Stimulated activated naive CD4-positive, alpha-beta T cell treated with Interleukin-2 at 50 U/mL for 16 hours (primary cell): ENCODE measurements at places on chromosomes 16 and 17.

- no peak for DNase-seq
Measured at GRCh38 chr17:70137451-70138230, 31.7 kb upstream of the KCNJ2 start.

DNA sequence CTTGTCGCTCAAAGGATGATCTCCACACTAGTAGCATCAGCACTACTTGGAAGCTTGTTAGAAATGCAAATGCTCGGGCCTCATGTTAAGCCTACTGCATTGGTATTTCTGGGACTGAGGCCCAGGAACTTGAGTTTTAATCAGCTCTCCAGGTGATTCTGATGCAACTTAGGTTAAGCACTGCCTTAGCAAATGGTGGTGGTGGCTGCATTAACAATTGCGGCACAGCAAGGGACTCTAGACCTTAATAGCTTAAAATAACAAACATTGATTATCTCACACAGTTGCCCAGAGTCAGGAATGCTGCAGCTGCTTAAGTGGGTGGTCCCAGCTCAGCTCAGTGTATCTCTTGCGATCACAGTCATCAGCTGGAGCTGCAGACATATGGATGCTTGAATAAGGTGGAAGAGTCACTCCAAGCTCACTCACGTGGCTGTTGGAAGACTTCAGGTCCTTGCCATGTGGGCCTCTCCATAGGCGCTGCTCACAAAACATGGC lies 25.8 kb downstream of the HS3ST3A1 start:
- DNase-seq: no peak

DNA sequence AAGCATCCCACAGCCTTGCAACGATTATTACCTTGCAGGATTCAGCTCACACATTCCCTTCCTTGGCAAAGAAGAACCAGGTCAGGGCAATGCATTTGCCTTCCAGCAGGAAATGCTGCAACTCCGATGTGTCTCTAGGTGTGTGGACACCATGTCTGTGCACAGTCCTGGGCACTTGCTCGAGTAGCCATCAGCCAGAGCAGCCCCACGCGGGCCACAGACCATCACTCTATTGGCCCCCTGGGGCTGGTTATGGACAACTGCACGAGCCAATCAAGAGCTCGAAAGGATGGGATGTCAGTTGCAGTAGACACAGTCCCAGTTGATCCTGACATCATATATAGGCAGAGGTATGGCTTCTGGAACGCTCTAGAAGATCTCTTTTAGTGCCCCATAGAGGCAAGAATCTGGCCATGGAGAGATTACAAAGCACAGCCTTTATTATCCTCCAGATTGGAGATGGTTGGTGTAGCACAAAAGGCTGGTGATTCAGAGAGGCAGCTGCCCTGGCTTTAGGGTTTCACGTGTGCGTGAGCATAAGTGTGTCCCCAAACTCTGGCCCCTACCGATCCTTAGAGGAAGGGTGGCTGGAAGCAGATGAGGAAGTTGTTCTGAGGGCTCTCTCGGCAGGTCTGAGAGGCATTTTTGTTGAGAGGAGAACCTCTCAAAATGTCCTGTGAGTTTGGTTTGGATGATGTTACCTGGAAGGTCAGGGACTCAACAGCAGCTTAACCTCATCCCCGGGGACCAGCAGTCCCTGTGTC lies 403.8 kb downstream of the SEC14L1 start:
- DNase-seq: no peak

DNA sequence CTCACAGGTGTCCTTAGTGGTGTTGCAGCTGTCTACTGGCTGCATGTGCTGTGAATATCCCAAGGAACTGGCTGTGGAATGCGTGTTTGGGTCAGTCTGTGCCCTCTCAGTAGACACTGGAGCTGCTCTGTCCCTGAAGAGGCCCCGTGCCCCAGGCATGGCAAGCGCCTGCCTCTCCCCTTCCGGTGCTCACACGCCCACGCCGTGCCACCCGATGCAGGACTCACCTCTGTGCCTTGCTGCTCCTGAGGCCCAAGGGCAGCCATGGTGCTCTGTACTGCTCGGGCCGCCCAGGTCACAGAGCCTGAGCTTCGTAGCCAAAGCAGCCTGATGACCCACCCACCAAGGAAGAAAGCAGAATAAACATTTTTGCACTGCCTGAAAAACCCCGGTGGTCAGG lies 10.0 kb downstream of the RGS11 start:
- peak; percentile 10 for DNase-seq

DNA sequence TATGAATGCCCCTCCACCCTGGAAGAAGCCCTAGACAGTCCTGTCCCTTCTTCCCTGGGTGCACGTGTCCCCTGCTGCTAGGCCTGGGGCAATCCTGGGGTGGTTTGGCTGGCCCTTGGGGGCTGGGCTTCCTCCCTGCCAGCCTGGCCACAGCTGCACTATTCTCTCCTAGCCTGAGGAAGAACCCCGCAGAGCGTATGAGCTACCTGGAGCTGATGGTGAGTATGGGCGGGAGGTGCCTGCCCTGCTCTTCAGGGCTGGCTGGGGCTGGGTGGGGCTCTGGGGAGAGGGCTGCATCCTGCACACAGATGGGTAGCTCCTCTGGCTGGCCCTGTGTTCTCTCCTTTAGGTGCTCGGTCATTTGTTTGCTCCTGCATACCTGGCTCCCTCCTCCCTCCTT lies 28.8 kb downstream of the MAP2K3 start:
- DNase-seq: no peak
